Caudate nucleus (tissue), 63 donors: ENCODE measurements at places on chromosomes 1 and 21.

DNA sequence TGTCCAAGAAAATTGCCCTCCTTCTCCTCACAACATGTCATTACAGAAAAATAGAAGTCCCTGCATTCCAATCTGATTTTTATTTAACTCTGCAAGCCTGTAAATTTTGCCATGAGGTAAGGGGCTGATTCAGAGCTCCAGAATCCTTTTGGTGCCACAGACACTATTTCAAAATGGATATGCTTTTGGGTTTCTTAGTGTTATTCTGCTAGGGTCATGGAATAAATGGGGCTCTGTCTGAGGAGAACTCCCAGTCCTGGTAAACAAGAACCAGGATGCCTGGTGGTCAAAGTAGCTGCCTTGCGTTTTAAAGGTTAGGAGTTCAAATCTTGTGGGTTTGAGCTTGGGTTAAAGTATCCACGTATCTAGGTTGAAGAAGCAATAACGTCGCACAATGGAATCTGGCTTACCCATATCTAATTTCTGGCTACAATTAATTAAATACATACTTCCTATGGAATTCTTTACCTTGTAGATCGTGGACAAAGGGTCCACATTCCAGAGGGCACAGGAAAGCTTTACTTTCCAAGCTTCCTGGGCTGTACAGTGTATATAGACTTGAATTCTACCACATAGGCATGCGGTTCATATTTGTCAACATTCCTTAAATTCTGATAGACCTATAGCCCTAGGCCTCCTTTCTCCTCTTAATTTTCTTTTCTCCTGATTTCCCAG is 98.0 kb upstream of the CDC42BPA start:
- no peak for DNase-seq

DNA sequence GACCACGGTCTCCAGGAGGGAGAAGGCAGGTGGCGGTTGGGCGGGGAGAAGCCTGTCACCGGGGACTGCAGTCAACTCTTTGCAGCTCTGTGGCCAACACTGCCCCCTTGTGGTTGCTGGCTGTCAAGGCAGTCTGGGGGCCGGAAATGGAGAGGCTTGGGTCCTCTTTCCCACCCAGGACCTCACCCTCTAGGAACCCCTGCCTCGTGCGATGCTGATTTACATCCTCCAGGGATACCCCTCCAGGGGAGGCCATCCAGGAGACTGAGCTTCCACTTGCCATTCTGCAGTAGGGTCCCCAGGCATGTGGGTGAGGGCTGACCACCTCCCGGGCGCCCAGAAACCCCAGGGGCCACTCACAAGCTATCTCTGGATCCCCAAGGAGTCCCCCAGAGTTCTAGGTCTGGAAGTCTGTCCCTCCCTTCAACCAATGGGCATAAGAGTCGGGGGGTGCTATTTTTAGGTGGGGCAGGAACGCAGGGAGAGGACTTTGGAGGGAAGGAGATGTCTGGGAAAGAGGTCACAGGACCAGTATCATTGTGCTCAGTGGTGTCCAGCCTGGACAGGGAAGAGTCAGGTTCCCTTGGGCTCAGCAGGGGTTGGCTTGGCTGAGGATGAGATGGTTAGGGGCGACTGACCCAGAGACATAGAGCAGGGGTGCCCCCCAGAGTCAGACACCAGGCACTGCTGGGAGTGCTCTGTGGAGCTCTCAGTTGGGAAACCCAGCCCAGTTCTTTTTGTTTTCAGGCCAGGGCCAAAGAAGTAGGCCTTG is 7.1 kb upstream of the GPR61 start:
- peak; percentile 70 for DNase-seq

DNA sequence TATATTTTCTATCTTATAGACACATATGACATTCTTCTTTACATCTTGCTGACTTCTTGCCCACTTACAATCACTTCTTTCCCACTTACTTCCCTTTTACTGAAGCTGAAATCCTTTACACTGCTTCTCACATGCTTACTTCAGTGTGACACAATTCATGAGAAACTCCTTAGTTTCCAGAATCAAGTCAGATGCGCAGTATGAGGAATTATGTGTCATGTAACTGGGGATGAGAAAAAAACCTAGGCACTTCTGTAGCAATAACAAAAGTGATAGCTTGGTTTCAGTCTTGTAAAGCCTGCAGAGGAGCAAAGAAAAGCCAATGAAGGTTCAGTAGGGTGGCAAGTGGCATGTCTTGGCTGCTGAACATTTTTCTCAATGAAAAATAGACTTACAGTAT is 566.2 kb upstream of the RGS18 start:
- no peak for DNase-seq

GRCh38 chr1:174800216-174800851 is 199.4 kb upstream of the CACYBP start:
- DNase-seq: peak; percentile 69

DNA sequence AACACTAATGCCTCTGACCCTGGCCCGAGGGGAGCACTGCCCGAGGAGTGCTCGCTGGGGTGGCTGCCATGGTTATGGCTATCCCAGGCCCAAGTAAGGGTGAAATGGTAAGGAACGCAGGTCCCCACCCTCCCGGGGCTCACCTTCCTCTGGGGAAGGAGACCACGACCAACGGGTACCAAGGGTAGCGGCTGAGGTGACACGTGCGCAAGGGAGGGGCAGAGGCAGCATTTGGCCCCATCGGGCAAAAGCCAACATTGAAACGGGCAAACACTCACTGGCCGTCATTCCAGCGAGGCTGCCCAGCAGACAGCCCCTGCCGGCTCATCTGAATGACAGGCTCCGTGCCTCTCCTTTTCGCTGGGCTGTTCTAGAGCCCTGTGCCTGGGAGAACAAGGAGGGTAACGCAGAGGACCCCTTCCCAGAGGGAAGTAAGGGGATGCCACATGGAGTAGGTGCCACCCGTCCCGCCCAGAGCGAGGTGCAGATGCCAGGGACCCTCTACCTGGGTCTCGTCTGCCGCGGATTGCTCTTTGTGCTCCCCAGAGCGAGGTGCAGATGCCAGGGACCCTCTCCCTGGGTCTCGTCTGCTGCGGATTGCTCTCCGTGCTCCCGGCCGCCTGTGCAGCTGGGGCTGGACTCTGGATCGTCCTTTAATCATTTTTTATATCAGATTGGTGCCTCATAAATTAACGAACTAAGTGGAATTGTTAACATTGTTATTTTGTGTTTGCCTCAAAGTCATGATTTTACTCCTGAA is 16.2 kb downstream of the ACTRT2 start:
- DNase-seq: no peak

DNA sequence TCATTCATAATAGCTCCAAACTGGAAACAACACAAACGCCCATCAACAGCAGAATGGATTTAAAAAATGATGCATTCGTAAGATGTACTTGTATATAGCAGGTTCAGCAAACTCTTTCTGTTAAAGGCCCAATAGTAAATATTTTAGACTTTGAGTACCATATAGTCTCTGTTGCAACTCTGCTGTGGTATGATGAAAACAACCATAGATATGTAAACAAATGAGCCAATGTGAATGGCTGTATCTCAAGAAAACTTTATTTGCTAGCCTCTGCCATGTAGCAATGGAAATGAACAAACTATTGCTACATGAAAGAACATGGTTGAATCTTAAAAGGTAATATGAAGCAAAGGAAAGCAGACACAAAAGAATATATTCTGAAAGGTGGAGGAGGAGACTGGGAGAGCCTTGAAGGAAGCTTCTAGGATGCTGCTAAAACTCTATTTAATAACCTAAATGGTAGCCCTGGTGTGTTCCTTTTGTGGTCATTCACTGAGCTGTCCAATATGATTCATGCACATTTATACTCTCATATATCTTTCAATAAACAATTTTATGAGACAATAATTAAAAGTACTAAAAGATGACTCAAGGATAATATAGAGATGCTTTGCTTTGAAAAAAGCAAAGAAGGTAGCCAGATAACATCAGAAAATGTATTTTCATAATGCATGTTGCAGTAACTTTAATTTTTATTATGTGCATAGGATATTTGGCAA is 29.1 kb upstream of the FMO3 start:
- DNase-seq: no peak

GRCh38 chr1:10007169-10007568 is 10.1 kb downstream of the RBP7 start:
- DNase-seq: no peak

- DNase-seq: no peak
These were observed 39.8 kb upstream of the LRP8 start for GRCh38 chr1:53367503-53368313.

- DNase-seq: no peak
These were observed 744.5 kb upstream of the BRINP3 start for GRCh38 chr1:191222206-191222605.

DNA sequence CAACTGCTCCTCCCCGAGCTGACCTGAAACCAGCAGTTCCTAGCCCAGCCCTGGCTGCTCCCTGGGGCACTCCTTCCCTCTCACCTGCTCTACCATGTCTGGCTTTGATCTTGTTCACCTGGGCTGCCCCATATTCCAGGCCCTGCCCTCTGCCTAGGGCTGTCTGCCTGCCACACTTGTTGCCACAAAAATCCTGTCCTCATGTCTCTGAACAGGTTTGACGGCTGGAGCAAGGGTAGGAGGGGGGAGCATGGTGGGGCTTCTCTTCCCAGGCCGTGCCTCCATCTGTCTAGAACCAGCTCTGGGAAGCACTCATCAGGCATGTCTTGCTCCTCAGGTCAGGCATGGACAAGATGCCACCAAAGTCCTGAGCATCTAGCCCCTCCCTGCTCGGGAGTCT is 44.3 kb upstream of the WNT2B start:
- DNase-seq: no peak

DNA sequence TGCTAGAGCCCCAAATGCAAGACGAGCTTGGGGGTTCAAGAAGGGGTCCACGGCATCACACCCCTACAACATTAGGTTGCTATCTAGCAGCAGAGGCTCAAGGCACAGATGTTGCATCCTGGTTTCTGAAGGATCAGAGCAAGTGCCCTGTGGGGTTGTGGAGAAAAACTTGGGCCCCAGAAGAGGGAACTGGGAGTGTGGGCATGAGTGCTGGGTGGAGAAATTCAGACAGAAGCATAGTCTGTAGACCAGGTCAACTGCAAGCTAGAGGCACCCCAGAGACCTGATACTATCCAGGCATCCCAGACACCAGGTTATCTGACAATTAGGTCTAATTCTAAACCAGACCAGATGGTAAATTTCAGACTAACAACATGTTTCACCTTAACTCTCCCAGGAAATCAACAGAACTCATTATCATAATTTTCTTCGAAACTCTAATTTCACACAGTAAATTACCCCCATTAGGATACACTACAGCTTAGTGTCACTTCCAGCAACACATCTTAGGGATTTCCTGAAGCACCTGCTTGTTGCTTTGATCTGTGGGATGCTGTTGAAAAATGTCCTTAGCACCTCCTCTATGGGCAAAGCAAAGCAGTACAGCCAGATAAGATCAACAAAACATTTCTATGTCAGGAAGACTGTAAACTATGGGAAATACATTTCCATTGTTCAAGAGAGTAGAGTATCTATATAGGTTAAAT is 179.3 kb downstream of the VAV3 start:
- DNase-seq: no peak

GRCh38 chr21:40852563-40852962 is 5.6 kb upstream of the DSCAM start:
- DNase-seq: no peak

- no peak for DNase-seq
These were observed 392.8 kb upstream of the CAMK1G start for GRCh38 chr1:209190591-209191261.

DNA sequence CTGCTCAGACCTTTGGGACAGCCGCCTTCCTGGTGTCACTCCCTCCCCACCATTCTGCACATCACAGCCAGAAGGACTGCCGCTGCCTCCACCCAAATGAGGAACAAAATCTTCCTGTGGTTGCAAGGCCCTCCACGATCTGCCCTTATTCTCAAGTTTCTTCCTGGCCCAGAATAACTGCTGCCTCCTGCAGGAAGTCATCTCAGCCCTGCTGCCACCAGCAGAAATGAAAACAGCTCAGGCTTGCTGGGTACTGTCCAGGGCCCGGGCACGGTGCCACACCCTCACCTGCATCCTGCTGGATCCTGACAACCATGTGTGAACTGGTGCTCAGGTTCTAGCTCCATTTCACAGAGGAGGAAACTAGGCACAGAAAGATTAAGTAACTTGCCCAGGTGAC is 2.8 kb downstream of the CLDN19 start:
- no peak for DNase-seq

DNA sequence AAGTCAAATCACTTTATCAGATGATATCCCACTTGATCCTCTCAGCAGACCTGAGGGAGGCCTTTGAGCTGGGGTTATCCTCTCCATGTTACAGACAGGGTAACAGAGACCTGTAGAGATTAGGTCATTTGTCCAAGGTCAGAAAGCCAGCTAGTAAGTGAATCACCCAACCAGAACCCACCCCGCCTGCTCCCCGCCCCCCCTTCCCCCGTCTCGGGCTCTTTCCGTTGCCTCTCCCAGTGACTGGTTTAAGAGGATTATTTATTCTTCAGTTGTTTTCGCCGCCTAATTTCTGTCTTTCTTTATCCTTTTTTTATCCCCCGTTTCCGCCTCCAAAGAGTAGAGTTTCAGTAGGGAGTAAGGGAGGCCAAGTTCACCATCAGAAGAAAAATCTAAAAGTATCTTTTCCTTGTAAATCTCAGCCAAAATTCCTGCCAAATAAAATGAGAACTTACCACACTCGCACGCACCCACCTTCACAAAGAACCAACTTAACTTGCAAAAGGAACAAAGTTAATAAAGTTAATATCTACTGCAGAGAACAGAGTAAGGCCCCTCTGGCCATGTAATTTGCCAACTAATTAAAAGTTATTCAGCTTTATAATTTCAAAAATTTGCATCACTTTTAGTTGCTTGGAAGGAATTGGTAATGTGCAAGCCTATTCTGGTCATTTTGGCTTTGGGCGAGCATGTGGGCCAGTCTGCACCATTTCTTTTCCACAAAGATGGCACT is 76.8 kb upstream of the TRABD2B start:
- DNase-seq: no peak

- DNase-seq: no peak
These were observed 191.8 kb upstream of the DPYD start for GRCh38 chr1:98112626-98113025.
